NCI-H524 (cell line): ENCODE measurements at places on chromosomes 3 and 15.
A peak's percentile ranks its signal among the peaks of the same experiment; 100 is the strongest.

DNA sequence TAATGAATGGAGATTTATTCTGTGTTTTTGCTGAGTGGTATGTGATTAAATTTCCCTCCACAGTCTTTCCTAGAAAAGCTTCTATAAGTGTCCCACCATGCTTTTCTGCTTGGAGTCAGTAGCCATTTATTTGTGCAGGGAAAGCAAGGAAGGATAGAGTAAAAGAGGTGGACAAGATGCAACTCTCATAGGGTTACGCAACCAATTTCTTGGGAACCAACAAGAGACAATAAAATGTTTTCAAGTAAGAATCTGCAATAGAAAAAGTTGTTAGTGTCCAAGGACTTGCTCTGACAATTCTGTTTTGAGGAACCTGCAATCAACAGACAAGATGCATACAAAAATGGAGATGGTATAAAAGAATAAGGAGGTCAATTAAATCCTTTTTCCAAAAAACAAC is 153.8 kb upstream of the MITF start:
- DNase-seq = no peak

- DNase-seq = no peak
Observed at GRCh38 chr15:66723826-66724731, 22.0 kb downstream of the SMAD6 start.

DNA sequence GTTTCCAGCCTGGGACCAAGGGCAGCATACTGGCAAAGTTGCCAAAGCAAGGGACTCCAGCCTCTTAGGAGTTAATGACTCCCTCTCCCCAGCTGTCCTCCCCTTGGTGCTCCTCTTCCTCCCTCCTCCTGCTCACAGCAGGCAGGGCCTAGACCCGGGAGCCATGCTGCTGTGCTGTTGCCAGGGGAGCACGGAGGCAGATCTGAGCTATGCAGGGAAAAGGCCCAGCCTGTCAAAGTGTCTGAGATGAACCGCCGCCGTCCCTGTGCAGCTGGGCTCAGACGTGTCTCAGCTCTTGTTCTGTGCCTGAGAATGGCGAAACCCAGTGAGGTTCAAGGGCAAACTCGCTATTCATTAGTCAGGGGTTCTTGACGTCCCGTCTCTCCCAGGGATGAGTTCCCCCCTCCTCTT is 60.8 kb upstream of the POLG start:
- DNase-seq = no peak

GRCh38 chr3:63395960-63396359 is 117.9 kb downstream of the SYNPR start:
- DNase-seq = no peak

DNA sequence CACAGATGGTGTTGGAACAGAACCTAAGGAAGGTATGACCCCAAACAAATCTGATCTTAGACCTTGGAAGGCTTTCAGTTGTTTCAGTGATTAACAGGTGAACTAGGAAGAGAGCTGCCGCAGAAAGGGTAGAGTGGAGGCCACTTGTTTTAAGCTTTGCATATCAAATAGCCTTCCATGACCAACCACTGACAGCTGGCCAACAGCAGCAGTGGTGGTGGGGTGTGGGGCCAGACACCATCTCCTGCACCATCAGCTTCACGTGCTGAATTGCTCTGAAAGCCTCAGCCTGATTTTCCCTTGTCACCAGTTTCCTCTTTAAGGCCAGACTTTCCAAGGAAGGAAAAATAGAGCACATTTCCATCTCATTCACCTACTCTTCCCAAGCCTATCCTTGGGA is 16.6 kb upstream of the OSBPL11 start:
- peak; percentile 40 for DNase-seq

DNA sequence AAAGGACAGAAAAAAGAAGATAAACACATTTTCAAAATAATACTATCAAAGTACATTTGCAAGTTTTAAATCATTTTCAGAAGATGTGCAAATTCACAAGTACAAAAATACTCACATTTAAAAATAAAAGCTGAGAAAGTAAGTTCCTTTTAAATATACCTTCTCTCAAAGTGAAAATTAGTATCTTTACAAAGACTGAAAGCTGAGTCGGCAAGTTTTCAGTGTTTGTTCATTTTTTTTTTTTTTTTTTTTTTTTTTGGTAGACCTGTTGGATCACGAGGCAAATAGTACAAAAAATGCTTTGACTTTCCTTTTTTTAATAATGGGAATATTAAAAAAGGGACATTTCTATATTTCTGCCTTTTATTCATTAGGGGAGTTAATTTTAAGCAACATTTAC is 317.8 kb downstream of the LSAMP start:
- DNase-seq = no peak

DNA sequence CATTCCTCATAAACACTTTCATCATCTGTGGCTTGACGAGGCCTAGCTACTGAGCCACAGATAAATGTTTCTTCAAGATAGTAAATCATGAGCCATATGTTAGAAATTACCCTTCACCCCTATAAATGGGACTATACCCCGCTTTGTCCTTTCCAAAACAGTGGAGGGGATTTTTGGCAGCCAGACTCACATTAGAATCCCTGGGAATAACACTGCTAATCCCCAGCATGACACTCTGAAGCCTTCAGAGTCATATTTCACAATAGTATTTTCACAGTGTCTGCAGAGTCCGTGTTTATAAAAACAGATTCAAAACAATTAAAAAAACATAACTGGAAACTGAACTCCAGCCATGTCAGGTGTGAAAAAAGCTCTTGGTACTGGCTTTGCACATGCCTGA is 271.6 kb downstream of the ERC2 start:
- DNase-seq = no peak

DNA sequence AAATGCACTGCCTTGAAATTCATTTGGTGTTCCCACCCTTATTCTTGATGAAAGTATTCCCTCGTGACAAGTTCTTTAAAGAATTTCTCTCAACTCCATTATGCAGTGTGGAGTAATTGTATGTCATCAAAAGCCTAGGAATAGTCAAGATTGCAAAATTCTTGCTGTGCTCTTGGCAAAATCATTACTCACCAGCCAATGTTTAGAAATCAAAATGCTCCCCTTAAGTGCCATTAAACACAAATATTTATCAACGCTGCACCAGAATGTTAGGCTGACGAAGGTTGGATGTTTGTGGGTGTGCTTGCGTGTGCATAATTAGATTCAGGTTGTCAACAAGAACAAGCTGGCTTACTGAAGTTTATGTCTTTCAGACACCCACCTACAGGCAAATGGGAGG is 40.5 kb downstream of the SST start:
- no peak for DNase-seq

GRCh38 chr3:198113206-198114053 is 153.4 kb downstream of the LMLN start:
- DNase-seq = no peak

GRCh38 chr3:112084980-112085705 is 1.0 kb upstream of the C3orf52 start:
- no peak for DNase-seq

DNA sequence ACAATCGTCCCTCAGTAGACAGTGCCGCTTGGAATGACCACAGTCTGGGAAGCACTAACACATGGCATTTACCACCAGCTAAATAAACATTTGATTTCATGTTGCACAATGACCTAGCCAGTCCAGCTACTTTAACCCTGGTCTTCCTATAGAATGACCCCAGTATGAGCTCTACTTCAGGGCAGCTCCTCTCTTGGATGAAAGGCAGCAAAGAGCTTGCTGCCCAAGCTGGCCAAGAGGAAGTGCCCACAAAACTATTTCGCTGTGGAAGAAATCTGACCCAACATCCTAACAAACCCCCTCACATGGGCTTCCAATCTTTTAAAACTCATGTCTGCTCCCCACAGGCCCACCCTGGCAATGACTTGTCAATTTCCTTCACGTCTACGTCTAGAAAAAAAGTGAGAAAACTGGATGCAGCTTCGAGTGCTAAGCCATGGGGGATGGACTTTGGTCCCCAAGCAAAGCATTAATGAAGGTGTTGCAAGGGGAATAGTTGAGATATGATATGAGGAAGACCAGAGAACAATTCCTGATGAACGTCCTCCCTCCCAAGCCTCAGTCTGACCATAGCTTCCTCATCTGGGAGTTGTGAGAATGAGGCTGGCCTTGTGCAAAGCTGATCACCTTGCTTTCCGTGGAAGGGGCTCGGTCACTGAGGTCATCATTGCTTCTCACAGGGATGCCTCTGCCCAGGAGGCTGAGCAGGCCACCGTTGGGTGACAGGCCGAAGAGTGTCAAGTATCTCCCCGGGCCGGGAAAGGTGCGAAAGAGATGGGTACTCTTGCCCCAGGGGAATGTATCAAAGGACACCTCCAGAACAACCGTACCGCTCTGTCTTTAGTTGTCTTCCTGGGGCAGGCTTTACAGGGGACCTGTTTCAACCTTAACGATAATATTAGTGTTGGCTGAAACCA is 964 bp downstream of the SLC25A20 start:
- DNase-seq = no peak

DNA sequence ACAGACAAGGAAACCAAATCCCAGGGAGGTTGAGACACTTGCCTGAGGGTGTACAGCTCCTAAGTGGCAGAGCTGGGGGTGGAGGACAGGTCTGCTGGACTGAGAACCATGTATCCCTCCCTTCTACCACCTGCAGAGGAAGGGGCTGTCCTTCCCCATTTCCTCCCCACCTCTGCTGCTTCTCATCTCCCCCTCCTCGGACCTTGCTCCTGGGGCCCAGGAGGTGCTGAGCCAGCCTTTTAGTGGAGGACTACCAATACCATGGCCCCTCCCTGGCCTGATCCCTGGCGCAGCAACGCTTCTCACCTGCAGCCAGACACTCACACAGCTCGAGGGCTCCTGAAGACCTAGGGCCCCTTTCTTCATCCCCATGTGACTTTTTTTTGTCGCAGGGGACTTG is 50.4 kb downstream of the IDH2 start:
- no peak for DNase-seq

- DNase-seq = no peak
Observed at GRCh38 chr3:46930945-46931403, 45.6 kb downstream of the CCDC12 start.

DNA sequence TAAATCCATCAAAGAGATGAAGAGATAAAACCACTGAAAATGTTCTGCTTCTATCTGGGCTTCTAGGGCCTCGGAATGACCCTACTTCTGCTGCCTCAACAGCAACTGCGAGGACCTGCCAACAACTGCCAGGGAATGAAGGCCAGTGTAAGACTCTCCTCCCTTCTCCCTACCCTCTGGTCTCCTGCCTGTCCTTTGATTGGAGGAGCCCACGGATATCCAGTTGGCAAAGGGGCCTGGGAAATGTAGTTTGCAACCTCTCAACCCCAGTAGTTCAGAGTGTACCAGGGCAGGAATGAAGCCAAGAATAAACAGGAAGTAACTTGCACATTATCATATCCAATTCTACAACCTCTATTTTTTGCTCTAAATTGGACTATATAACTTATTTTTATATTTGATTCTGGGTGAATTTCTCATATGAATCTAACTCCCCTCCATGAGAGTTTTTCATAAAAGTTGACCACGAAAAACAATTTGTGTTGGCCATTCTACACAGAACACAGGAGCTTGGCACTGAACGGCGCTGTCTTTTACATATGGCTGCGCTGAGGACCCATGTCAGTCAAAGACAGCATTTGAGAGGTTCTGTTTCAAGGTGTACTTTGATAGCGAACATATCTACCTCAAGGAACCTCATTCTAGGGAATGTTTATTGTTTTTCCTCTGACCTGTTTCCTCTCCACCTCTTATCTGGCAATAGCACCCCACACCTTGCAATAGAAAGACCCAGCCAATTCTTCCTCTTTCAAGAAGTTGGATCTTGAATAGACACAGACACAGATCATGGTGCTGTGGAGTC is 91.1 kb upstream of the RNF7 start:
- peak; percentile 35 for DNase-seq

GRCh38 chr3:177431525-177432176 is 234.4 kb upstream of the TBL1XR1 start:
- peak; percentile 81 for DNase-seq

GRCh38 chr3:58563386-58564035 is 13.7 kb downstream of the FAM107A start:
- DNase-seq = no peak

DNA sequence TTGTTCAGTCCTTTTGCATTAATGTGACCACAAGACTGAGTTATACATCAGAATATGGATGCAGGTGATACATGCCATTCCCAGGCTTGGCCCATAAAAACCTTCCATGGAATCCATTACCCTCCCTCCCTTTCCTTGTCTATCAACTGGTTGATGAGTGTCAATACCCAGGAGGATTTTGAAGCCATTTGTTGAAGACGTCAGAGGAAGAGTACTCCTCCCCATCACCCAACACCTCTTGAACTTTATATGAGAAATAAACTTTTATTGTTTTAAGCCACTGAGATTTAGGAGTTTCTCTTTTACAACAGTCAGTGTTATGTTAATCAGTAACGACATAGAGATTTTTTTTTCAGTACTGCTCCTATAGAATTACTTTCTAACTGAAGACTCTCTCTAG is 55.5 kb downstream of the P3H2 start:
- DNase-seq = no peak

- peak; percentile 46 for DNase-seq
Observed at GRCh38 chr3:154334973-154335420, 10.7 kb upstream of the DHX36 start.
